ENCODE measurements at places on chromosomes 6 and 20. TPM values are rescaled to one million over a fixed set of nuclear protein-coding genes. Genes with fewer than 3 reads are reported as not detected.

DNA sequence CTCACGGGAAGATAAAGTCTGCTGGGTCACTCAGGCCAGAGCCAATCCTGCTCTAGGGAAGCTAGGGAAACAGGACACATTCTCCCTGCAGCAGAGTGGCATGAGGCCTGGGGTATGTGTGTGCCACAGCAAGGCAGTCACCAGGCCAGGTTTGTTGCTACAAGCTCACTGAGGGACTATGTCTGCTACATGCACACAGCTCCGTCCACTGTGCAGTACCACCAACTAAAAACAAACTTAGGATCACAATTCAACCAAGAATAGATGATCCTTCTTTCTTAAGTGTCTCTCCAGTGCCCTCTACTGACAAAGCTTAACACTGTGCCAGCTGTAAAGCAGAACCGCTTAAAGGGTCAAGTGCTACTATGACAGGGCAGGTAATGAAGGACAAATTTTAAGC lies 192.5 kb downstream of the PTPRK start:
- DNase-seq: peak; percentile 46

- no peak for DNase-seq
Observed at GRCh38 chr20:4366076-4366475, 350.7 kb upstream of the RNF24 start.

- no peak for DNase-seq
Observed at GRCh38 chr20:1083431-1084080, 34.8 kb upstream of the PSMF1 start.

- no peak for DNase-seq
Observed at GRCh38 chr6:170086639-170087420, 204.0 kb downstream of the DLL1 start.

GRCh38 chr6:3336859-3337515 lies 78.2 kb downstream of the PSMG4 start:
- DNase-seq: no peak

DNA sequence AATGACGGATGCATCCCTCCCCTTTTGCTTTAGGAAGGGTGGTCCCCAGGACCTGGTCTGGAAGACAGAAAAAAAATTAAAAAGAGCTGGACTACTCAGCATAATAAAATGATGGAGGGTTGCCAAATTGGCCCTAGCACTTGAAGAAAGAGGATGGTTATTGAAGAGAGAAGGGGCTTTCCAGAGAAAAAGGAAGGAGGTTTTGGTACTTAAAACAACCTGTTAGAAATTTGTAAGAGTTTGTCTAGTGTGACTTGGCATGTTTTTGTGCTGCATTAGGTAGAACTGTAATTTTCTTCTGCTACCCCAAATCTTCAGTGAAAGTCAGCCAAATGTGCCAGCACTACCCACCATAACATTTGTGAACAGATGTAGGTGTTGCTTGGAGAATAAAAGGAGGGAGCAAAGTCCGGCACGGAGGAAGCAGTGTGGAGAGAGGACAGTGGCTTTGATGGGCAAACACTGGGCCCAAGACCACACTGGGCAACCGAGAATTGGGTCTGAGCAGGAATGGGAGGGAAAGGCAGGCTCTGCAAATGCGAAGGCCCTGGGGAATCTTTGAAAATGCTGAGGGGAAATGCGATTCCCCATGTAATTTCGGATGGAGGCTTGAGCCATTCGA lies 160.9 kb downstream of the QRSL1 start:
- DNase-seq: no peak

Gene UTRN
- total RNA-seq: 109 TPM

Gene SYNE1
- 28.1 TPM for total RNA-seq

Gene TINAG
- total RNA-seq: 17.4 TPM
